ENCODE measurements at places on chromosomes 16 and 17.

DNA sequence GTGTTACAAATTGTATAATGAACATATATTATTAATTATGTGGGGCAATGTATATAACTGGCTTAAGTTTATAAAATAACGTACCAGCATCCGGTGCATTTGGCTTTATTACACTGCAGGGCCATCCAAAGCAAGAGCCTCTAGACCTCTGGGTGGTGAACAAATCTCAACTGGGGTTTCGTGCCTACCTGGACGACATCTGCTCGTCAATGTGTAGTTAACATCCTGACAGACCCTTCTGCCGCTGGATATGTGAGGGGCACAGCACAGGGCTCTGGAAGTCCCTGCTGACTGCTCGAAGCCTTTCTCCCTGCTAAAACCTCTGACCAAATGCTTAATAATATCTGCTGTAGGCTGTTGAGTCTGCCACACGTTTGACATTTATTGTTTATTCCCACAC, 2.3 kb downstream of the TMEM186 start:
- DNase-seq, result no peak

DNA sequence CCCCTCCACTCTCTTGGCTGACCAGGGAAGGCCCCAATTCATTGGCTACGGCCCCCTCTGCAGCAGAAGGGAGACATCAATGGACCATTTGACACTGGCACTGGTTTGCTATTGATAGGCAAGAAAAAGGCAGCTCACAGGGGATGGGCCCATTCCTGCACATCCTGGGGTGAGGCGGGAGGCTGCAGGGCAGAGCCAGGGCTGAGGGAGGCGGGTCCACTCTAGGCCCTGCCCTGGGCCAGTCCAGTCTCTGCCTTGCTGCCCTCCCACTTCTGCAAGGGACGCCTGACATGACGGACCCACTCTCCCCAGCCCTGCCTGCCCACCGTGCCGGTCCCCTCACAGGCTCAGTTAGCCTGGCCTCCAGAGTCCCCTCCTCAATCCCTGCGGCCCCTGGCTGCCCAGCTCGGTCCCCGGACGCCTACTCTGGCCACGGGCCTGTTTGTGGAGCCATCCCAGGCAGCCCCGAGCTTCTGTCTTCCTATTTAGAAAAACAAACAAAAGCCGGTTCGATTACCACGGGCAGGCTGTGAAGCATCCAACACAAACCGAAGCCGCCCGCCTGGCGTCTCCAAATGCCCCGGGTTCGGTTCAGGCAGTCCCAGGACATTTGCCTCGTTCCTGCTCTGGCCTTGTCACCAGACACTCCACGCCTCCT, 160.7 kb downstream of the IRX5 start:
- DNase-seq, result no peak

GRCh38 chr16:71911121-71911520, 15.8 kb downstream of the IST1 start:
- no peak for DNase-seq

DNA sequence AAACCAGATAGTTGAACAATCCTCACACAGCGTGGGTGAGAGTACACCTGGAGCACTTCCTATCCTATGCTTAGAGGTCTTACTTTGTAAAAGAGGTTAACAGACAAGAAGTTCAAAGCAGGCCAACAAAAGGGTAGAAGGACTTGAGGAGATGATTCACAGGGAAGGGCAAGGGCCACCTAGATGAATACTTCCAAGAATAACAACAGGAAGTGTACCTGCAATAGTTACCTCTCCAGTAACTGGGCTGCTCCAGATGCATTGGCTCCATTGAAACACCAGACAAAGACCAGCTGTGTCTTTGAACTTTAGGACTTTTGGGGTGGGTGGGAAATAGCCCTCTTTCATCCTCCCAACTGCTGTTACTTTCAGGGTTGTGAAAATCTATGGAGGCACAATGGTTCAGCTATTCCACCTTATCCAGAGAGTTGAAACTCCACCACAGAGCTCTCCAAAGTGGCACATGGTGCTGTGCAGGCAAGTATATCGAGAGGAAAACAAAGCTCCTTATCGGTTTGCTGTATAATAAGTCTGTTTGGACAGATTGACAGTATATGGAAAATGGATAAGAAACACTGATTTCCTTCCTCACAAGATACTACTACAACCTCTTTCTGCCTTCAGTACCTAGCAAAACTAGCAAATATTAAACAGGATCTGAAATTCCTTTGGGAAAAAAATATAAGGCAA, 22.7 kb downstream of the RNF43 start:
- DNase-seq, result no peak

- no peak for DNase-seq
Measured at GRCh38 chr17:55237268-55237667, 27.5 kb upstream of the HLF start.

DNA sequence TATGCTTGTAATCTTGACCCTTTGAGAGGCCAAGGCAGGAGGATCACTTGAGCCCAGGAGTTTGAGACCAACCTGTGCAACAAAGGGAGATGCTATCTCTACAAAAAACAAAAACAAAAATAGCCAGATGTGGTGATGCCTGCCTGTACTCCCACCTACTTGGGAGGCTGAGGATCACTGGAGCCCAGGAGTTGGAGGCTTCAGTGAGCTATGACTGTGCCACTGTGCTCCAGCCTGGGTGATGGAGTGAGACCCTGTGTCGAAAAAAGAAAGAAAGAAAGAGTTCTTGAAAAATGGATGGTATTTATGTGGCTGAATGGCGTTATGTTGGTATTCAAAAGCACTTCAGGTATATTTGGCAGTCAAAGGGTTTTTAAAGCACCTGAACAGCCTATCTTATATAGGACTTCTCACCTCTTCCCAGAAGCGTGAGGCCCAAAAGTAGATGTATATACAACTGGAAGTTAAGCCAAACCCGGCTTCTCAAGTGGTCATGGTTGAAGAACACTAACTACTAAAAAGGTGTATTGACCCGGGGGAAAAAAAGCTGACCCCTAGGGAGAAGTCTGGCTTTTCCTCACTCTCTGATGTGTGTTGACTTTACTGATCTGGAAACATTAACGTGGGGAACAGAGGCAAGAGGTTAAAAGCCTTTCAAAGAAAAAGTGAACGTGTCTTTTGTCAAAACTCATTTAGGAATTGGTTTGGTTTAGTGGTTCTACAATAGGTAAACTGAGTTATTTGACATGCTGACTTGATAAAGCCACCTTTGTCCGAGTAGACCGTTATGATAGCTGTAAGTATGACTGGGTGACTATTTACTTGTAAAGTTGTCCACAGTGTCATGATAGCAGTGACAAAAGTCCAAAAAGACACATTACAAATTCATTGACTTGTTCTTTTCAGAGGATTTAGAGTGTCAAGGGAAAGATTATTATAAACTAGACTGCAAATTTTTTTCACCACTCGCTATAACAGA, 183.4 kb downstream of the IRX3 start:
- no peak for DNase-seq

DNA sequence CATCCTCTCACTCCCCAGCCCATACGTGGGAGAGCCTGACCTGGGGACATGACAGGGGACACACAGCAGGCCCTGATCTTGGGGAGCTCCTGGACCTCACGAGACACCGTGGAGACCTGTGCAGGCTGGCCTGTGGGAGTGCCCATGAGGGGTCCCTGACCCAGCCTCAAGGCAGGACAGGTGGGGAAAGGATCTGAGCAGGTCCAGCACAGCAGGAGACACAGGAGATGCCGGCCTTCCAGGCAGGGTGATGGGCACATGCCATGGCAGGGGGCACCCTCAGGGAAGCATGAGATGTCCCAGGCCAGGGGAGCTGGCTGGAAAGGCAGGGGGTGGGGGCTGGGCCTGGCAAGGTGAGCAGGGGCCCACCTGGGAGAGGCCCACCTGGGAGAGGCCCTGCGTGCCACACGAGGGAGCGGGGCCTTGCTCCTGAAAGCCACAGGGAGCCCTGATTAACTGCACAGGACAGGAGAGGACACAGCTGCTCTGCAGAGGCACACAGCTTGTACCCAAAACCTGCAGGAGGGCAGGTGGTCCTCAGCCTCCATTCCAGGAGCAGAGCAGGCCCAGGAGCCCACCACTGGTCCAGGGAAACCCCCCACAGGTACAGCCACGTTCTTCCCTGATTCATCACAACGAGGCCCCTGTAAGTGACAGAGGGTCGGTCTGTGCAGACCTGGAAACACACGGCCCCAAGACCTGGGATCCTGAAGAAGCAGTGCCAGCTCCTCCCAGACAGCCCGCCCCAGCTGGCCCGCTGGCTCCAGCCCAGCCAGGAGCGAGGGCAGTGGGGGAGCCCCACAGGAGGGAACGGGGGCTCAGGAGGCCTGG, 26.6 kb upstream of the KRT17 start:
- no peak for DNase-seq

- DNase-seq, result no peak
Measured at GRCh38 chr16:71707199-71707598, 17.3 kb downstream of the PHLPP2 start.

GRCh38 chr16:3115561-3115960, 3.2 kb downstream of the ZNF205 start:
- DNase-seq, result no peak

- DNase-seq, result no peak
Measured at GRCh38 chr17:35900280-35900679, 20.1 kb upstream of the CCL5 start.

GRCh38 chr16:57993438-57993837, 7.0 kb downstream of the ZNF319 start:
- DNase-seq, result no peak

DNA sequence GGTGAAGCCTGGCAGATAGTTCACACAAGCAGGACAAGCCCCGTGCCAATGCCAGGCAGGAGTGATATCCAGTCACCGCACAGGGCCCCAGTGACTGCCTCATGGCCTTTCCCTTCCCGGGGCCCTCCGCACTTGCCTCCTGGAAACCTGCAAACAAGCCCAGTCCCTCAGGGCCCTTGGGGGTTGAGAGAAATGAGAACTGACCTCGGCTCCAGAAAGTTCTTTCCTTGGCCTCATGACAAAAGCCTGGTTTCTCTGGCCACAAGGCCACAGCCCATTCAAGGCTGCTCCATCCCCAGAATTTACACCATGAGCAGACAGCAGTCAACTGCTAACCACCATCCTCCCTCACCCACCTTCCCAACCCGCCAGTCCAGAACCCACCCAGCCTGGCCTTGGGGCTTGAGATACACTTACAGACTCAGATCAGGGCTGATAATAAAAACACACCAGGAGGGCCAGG, 77.6 kb downstream of the CCDC182 start:
- no peak for DNase-seq

DNA sequence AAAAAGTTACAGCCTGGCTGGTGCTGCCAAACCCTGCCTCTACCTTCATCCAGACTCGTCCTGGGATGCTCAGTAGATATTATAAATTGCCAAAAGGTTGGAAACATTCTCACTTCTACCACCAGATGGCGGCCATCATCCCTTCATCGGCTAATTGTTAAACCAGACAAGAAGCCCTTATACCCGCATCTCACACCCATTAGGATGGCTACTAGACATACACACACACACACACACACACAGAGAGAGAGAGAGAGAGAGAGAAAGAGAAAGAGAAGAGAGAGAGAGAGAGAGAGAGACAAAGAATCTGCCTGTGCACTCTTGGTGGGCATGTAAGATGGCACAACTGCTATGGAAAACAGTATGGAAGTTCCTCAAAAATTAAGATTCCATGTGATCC, 15.0 kb upstream of the SCIMP start:
- DNase-seq, result peak; percentile 58

GRCh38 chr16:50093607-50094539, 28.1 kb downstream of the HEATR3 start:
- no peak for DNase-seq

- no peak for DNase-seq
Measured at GRCh38 chr17:68428498-68429172, 28.7 kb downstream of the WIPI1 start.

- no peak for DNase-seq
Measured at GRCh38 chr16:78903237-78903636, 697.3 kb downstream of the MAF start.

GRCh38 chr16:86052115-86052670, 153.2 kb downstream of the IRF8 start:
- no peak for DNase-seq

- DNase-seq, result peak; percentile 44
Measured at GRCh38 chr16:82031116-82032084, 3.7 kb upstream of the HSD17B2 start.

GRCh38 chr16:84947022-84947421, 64.3 kb downstream of the ZDHHC7 start:
- DNase-seq, result no peak

DNA sequence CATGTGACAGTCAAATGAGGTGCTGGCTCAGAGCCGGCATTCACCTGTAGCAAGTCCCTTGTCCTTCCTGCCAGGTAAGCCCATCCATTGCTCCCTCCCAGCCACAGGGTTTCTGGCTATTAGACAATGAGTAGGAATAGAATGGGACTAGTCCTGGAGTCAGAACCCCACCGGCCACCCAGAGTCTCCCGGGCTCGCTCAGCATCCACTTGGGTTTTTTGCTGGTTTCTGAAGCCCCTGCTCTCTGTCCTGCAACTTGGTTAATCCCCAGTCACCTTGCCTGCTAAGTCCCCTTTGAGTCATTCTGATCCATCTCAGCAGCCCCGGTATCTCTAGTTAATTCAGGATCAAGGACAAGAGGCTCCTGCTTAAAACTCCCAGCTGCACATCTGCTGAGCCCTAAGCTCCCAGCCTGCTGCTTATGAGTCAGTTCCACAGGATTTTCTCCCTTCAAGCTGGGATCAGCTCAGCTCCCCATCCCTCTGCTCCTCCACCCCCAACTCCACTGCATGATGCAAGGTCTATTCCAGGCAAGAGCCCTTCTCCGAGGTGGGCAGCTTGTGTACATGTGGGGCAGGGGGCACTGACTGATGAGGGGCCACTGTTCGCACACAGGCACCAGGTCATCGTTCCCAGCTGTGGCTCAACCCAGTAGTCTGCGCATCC, 19.9 kb upstream of the MRPS23 start:
- peak; percentile 94 for DNase-seq

- no peak for DNase-seq
Measured at GRCh38 chr16:64074706-64075105, 1047.2 kb downstream of the CDH11 start.

DNA sequence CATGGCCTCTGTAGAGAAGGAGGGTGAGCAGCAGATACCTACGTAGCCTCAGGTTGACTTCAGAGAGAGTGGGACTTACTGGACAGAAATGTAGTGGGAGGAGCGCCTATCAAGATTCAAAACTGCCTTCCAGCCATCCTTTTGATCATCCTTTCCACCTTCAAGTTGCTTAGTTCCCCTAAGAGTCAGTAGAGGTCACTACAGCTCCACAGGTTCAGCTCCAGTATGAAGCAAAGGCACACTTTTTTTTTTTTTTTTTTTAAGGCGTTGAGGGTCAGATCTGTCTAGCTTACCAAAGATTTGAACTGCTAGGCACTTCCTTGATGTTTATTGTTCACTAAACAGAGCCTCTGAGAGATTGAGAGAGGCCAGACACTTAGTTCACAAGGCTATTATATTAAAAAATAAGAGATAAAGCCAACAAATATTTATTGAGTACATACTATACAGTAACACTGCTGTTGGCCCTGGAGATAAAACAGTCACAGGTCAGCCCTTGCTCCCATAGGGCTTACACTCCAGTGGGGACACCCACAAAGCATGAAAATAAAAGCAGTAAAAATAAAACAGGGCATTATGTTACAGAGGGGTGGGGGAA, 3.1 kb downstream of the RNF227 start:
- peak; percentile 61 for DNase-seq
